Dermis blood vessel endothelial cell (primary cell): ENCODE measurements at places on chromosomes 2 and 18. TPM values are rescaled to one million over a fixed set of nuclear protein-coding genes. Genes with fewer than 3 reads are reported as not detected.

DNA sequence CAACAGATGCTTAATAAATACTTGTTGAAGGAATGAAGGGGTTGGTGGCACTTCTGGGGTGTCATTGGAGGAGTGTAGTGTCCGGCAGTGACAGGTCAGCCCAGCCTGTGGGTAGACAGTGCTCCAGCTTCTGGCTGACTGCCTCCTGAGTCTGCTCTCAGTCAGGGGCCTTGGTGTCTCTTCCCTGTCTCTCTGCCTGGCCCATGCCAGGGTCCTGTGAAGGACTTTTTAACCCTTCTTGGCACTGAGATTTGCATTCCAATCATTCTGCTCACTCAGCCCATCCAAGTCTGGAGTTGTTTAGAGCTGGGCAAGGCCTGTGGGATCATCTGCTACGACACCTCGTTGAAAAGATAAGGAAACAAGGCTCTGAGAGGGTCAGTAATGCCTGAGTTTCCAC lies 1.4 kb upstream of the KCNK3 start:
- DNase-seq = no peak

LBX2 gene
- 0.98 and 2.9 TPM in 2 replicates for total RNA-seq

CNGA3 gene
- total RNA-seq = under 0.01 TPM in 1 of 2 replicates, not detected in the other

- DNase-seq = no peak
Measured at GRCh38 chr2:204104811-204105210, 168.2 kb downstream of the ICOS start.

- DNase-seq = no peak
Measured at GRCh38 chr18:49251451-49251850, 209.0 kb downstream of the DYM start.

DNA sequence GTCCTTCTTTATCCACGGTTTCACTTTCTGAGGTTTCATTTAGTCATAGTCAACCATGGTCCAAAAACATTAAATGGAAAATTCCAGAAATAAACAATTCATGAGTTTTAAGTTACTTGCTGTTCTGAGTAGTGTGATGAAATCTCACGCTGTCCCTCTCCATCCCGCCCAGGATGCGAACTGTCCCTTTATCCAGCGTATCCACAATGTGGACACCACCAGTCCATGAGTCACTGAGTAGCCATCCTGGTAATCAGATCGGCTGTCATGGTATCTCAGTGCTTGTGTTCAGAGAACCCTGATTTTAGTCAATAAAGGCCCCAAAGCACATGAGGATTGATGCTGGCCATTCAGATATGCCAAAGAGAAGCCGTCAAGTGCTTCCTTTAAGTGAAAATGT lies 3.7 kb downstream of the SP140L start:
- DNase-seq = no peak
